NCI-H2081 treated with DMSO at 0.1 percent for 48 hours (cell line): ENCODE measurements at places on chromosomes 16 and 17.

GRCh38 chr17:17677299-17678040, 3.8 kb upstream of the RAI1 start:
- DNase-seq, result no peak

DNA sequence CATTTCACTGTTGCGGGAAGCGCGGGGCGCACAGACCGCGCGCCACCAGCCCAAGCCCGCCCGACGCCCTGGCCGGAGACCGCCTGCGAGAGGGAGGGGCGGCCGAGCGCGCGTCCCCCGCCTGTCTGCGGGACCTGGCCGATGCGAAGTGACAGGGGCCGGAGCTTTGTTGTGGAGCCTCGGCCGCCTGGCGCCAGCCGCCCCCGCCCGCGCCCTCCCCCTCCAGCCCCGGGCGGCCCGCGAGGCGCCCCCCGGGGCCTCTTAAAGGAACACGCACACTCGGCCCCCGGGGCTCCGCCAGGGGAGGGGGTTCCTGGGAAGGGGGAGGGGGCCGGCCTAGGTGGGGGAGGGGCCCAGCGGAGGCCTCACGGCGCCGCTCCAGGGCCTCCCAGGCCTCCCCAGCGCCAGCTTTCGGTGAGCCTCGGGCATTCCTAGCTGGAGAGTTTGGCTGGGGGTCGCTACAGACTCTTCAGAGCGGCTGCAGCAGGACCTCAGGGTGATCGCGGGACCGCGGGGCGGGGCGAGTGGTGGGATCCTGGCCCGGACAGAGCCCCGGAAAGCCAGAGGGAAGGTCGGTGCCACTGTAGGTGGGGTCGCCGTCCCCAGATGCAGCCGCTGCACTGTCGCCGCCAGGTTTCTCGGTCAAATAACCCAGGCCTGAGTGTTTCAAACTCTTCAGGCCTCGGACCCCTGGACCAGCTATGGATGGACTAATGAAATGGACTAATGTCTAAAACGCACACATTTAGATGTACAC, 2.4 kb upstream of the TBX2 start:
- no peak for DNase-seq

- no peak for DNase-seq
Observed at GRCh38 chr17:75549246-75550138, 24.0 kb downstream of the LLGL2 start.

- no peak for DNase-seq
Observed at GRCh38 chr16:11218604-11218962, 37.4 kb downstream of the SOCS1 start.

DNA sequence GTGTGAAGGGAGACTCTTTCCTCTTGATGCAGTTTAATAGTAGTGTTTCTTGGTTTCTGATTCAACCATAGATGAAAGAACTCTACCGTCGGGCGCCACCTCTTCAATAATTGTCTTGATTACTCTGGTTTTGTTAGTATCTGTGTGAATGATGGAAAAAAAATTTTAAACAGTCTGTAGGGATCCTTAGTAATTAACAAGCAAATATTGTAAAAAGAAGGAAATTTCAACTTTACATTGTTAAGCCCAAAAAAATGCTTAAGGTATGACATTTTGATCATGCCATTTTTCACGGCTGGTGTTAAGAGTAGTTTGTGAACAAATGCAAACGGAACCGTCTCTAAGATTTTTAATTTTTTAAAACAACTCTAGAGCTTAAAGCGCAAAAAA, 4.1 kb downstream of the KRT10 start:
- no peak for DNase-seq

DNA sequence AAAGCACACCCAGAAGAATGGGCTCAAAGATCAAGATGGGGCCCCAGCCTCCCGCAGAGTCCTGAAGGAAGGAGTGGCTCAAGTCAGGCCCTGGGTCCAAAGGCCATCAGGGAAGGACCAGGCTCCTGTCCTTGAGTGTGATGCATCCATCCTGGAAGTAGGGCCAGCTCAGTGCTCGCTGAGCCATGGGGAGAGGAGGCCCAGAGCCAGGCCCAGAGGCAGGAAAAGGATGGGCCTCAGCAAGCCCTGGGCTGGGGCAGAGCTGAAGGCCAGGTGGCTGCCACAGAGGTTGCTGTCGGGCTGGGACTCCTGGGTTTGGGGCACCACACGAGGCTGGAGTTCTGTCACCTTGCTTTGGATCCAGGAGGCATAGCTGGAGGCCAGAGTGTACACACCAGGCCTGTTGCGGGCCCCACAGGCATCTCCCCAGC, 3.7 kb downstream of the PRSS8 start:
- no peak for DNase-seq

DNA sequence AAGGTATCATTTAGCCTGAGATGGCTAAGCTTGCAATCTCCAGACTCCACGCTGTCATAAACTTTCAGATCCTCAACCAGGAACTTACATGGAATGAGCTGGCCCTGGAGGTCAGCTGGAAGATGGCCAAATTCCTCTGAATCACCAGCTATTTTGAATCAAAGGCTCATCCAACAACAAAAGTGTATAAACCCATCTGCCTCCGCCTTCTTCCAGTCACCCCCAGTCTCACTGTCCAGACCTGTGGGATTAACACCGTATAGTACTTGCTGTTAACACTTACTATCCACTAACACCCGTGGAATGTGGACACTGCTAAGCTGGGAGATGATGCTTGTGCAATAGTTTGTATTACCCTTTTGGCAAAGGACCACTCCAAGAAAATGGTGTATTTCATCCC, 1.9 kb upstream of the LCMT1 start:
- no peak for DNase-seq

DNA sequence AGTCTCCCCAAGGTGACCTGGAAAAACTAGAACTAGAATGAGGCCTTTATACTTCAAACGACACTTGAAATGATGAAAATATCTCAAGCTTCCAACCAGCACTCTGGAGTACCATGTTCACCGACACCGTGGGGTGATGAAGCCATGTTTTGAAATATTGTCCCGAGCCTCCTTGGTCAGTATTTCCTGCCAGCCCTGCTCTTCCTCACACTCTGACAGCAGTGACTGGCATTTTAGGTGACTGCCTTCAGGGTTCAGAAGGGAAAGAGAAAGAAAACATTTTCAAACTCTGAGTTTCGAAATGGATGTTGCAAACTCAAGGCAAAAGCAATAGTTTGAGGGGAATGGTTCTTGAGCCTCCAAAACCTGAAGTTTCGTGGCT, 39.3 kb upstream of the IRX6 start:
- DNase-seq, result no peak
